AG08396 (cell line): ENCODE measurements at places on chromosomes 16 and 17.

DNA sequence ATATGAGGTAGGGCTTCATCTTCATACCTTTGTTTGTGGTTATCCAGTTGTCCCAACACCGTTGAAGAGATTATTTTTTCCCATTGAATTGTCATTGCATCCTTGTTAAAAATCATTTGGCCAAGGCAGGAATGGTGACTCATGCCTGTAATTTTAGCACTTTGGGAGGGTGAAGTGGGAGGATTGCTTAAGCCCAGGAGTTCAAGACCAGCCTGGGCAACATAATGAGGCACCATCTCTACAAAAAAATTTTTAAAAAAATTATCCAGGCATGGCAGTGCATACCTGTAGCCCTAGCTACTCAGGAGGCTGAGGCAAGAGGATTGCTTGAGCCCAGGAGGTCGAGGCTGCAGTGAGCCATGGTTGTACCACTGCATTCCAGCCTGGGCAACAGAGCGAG lies 223.9 kb downstream of the TANC2 start:
- no peak for DNase-seq

GRCh38 chr16:1093284-1094123 lies 2.5 kb downstream of the C1QTNF8 start:
- no peak for DNase-seq

GRCh38 chr16:65038100-65038499 lies 83.8 kb downstream of the CDH11 start:
- DNase-seq = no peak

DNA sequence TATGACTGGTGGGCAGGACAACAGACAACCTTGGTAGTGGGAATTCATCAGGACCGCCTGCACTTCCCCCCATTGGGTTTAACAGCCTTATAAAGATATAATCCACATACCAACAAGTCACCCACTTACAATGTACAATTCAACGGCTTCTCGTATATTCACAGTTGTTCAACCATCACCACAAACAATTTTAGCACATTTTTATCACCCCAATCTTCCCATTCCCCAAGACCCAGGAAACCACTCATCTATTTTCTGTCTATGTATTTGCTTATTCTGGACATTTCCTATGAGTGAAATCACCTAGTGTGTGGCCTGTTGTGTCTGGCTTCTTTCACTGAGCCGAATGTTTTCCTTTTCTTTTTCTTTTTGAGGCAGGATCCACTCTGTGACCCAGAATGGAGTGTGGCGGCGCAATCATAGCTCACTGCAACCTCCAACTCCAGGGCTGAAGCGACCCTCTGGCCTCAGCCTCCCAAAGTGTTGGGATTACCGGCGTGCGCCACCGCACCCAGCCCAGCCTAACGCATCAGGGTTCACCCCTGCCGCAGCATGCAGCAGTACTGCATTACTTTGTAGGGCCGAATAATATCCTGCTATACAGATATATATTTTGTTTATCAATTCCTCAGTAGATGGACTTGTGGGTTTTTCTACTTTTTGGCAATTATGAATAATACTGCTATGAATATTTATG lies 10.9 kb downstream of the ANKS3 start:
- no peak for DNase-seq

- DNase-seq = no peak
Measured at GRCh38 chr16:60304720-60305119, 1570.6 kb upstream of the GOT2 start.

DNA sequence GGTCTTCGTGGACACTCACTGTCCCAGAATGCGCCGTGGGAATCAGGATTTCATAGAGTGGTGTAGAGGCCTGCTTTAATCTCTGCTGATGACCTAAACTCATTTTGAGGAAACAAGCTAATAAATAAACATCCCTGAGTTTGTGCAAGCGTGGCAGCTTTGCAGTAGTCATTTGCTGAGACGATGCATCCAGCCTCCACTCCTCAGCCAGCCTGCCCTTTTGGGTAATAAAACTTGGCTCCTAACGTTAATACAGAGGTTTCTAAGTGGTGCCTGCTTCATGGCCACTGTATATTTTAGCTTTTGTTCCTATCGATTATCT lies 1.3 kb downstream of the DGKE start:
- no peak for DNase-seq

GRCh38 chr17:59547131-59547915 lies 18.1 kb upstream of the DHX40 start:
- DNase-seq = no peak
